Gastroesophageal sphincter (tissue), 4 donors: ENCODE measurements at places on chromosomes 11 and 22.

DNA sequence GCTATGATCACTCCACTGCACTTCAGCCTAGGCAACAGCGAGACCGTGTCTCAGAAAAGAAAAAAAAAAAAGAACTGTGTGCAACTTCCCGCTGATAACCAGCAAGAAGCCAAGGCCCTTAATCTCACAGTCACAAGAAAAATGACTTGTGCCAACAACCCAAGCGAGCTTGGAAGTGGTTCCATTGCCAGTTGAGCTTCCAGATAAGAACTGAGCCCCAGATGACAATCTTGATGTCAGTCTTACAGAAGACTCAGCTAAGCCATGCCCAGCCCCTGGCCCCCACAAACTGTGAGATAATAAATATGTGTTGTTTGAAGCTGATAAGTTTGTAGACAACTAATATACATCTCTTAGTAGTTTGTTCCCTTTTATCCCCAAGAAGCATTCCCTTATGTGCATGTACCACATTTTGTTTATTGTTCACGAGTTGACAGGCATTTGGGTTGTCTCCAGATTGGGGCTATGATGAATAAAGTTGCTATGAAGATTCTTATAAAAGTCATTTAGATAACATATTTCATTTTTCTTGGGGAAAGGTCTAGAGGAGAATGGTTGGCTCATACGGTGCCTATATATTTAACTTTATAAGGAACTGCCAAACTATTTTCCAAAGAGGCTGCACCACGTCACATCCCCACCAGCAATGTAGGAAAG lies 85.9 kb downstream of the TIMP3 start:
- no peak for ATAC-seq

GRCh38 chr11:66011239-66011784 lies 496 bp upstream of the CST6 start:
- ATAC-seq = no peak

DNA sequence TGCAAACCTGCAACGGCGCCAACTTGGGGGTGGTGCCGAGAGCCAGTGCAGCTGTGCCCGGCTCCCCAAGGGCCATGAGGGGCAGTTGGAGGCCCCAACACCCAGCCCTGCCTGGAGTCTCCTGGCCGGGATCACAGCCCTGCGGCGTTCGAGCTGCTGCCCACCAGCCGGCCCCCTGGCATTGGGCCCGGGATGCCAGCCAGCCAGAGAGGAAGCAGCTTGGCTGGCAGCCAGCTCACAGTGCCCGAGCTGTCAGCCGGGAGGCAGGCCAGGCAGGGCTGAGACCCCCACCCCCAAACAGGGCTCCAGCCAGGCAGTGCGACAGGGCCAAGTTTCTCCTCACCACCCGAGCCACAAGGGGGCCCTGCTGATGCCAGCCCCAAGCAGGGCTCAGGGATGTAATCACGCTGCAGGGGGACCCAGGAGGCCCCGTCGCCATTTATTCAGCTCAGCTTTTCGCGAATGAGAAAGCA lies 26.0 kb upstream of the TCF20 start:
- no peak for ATAC-seq

DNA sequence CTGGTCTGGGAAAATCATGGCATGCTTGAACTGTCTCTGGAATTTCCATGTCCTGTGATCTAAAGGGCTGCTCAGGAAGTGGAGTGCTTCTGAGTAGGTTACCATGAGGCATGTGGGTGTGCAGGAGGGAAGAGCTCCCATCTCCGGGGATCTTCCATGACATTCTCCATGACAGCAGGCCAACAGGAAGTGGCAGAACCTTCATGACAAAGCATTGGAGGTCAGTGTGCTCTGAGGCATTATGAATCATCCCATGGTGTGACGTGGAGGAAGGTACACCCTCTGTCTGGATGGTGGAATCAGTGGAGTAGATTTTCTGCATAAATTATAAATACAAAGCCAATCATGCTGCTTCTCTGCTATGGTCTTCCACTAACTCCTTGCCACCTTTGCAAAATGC lies 139.6 kb upstream of the E2F8 start:
- ATAC-seq = peak; percentile 51

- no peak for ATAC-seq
Observed at GRCh38 chr22:35491908-35492380, 48.7 kb upstream of the RASD2 start.

- no peak for ATAC-seq
Observed at GRCh38 chr11:84465040-84465439, 1162.1 kb downstream of the DLG2 start.

- no peak for ATAC-seq
Observed at GRCh38 chr22:46891382-46891951, 129.0 kb downstream of the TBC1D22A start.

- ATAC-seq = no peak
Observed at GRCh38 chr11:124278261-124278660, 22.1 kb downstream of the OR8G5 start.

DNA sequence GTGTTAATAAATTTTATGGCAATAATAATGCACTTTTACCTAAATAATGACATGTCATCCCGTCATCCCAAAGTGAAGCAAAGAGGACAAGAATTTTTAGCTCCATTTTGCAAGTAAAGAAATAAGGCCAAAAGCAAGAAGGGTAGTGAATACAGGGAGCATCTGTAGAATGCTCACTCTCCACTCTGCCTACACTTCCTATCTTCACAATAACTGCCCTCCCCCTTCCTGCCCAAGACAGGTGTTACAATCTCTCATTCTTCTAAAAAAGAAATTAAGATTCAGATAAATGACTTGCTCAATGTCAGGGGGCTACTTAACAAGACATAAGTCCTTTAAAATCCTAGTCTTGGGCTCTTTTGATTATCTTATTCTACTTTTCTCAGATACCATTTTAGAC lies 8.9 kb downstream of the RDX start:
- no peak for ATAC-seq

DNA sequence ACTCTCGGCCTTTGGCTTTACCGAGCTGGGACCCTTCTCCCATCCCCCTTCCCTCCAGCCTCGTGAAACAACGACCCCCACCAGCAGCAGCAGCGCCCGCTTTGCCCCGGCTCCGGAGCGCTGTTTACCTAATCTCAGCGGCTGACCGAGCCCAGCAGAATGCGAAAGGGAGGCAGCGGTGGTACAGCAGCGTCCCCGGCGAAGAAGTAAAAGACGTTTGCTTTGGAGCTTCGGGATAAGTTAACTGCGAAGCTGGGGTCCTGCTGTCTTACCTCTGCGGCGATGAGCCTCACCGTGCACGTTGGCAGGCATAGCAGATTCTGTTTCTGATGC lies 2.0 kb upstream of the LARGE1 start:
- ATAC-seq = no peak

DNA sequence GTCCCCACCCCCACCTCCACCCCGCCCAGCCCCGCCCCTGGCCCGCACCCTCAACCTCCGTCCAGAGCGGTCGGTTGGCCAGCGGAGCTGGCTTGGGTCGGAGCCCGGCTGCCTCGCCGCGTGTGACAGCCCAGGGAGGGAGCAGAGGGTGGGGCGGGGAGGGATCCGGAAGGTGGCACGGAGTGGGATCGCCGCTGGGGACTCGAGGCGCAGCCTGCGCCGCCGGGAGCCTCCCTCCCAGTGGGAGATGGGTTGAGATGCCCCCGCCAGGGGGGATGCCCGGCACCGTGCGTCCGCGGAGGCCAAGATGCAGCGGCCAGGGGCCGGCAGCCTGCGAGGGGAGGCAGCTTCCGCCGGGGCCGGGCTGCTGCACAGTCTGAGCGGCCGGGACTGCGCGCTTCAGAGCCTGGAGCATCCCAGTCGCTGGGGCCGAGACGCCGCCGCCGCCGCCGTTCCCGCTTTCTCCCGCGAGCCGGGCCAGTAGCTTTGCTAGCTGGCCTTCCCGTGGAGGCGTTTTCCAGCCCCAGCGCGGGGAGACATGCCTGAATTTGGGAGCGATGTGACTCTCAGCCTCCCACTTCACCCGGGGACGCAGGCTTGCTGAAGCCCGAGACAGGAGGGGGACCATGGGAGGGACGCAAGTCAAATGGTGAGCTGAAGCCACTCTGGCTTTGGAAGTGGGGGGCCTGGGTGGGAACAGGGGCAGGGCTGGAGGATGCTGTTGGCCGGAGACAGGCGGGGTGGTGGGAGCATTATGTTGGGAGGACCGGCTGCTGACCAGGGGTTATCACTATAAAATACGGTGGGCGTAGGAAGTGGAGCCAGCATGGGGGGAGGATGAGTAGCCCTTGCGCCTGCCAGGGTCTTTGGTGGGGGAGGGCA lies 40.2 kb downstream of the DIXDC1 start:
- peak; percentile 90 for ATAC-seq

DNA sequence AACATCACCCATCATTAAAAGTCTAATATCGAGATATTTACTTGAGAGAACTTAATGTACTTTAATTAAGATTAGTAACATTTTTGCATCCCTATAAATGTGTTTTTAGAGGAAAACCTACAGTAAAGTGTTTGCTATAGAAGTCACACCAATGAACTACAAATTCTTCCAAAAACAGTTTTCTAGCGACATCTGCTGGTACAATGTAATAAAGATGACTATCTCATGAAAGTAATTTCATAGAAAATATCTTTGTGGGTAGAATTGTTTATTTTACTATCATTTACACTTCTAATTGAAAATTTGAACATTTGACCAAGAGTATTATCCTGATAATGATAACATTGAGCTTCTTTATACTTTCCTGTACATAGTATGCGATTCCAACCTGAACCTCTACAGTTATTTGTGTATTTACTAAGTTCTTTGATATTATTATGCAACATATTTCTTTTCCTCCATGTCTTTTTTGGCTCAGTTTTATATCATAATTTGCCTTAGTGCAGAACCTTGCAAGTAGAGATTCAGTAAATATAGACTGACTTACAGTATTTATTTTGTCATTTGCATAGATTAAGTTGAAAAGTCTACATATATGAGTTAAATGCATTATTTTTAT lies 252.7 kb downstream of the TMEM135 start:
- no peak for ATAC-seq

GRCh38 chr11:45924036-45924915 lies 1.8 kb downstream of the LARGE2 start:
- no peak for ATAC-seq

DNA sequence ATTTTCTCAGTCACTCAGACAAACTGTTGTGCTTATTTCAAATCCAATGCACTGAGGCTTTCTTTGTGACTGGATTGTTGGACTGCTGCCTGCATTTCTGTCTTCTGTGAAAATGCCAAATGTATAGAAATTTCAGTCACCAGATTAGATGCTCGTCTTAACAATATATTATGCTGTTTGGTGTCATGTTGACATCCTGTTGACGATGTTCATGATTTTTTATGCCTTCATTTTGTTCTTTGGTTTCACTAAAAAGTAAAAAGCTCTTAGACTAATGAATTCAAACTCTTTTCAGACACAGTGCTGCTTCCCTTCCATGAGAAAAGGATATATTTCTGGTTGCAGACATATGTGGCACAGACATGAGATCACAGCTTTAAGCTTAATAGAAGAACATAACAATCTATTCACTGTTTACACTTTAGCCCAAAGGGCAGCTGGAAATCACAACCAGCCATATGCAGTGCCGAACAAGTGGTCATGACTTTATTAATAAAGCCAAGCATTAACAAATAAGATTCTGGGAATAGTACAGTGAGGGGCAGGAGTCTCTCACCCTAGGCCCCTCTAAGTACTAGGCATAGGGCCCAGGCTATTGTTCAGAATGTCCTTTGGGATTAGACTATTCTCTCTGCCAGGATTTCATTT lies 9.4 kb upstream of the SOX6 start:
- no peak for ATAC-seq
